ENCODE measurements at places on chromosomes 5 and 9.

DNA sequence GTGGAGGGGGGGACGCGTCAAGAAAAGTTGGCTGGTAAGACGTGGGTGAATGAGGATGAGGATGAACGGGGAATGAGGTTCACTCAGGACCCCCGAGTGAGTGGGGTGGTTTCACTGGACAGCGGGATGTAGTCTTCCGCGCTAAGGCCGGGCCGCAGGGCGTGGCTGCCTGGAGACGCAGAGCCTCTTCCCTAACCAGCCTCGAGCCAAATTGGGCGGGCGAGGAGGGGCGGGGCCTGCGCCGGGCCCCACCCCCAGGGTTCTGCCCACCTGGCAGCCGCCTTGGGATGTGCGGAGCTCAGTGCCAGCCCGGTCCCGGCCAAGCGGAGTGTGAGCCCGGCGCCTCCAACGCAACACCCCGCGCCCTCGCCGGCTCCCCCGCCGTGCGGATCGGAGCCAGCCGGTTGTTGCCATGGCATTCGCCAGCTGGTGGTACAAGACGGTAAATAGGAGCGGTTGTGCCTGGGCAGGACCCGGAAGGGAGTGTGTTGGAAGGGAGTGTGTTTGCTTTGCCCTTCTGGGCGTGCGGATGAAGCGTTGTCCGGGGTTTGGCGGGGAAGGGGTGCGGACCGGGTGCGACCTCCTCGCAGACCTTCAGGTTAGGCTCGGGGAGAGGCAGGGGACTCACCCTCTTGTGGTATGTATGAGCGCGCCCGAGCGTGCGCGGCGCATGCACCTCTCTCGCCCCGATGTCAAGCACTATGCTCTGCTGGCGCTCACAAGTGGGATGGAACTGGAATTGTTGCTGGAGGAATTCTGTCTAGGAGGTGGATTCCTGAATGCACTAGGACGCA, 746 bp downstream of the CAST start:
- DNase-seq = peak; percentile 91

DNA sequence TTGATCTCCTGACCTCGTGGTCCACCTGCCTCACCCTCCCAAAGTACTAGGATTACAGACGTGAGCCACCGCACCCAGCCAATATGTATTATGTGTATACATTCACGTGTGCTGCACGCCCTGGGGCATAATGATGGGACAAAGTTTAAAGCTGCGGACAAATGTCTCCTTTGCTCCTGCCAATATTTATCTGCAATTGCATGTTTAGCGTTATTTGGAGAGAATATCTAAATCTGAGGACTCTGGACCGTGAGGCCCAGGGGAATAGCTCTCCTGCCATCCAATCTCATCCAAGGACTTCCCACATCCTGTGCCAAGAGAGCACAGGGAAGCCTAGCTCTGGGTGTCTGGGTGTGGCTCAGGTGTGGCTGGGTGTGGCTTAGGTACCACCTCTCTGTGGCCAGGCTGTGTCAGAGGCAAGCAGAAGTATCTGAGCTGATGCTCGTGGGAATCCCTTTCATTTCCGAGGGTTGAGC, 6.9 kb upstream of the BOD1 start:
- no peak for DNase-seq

DNA sequence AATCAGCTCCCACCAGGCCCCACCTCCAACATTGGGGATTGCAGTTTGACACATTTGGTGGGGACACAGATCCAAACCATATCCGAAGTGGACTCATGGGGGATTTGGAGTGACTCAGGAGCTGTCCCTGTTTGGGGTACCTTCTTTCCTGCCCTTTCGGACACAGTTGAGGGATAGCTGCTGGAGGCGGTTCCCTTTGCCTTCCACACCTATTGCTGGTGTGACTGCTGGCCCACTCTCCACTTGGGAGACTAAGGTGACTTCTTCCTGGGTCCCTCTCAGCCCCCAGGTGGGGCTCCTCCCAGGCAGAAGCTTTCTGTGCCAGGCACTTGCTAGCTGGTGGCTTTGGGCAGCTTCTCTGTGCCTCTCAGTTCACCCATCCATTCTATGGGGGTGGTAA, 26.6 kb downstream of the LAMC3 start:
- DNase-seq = no peak

- no peak for DNase-seq
Measured at GRCh38 chr5:100970646-100971255, 67.7 kb upstream of the ST8SIA4 start.

DNA sequence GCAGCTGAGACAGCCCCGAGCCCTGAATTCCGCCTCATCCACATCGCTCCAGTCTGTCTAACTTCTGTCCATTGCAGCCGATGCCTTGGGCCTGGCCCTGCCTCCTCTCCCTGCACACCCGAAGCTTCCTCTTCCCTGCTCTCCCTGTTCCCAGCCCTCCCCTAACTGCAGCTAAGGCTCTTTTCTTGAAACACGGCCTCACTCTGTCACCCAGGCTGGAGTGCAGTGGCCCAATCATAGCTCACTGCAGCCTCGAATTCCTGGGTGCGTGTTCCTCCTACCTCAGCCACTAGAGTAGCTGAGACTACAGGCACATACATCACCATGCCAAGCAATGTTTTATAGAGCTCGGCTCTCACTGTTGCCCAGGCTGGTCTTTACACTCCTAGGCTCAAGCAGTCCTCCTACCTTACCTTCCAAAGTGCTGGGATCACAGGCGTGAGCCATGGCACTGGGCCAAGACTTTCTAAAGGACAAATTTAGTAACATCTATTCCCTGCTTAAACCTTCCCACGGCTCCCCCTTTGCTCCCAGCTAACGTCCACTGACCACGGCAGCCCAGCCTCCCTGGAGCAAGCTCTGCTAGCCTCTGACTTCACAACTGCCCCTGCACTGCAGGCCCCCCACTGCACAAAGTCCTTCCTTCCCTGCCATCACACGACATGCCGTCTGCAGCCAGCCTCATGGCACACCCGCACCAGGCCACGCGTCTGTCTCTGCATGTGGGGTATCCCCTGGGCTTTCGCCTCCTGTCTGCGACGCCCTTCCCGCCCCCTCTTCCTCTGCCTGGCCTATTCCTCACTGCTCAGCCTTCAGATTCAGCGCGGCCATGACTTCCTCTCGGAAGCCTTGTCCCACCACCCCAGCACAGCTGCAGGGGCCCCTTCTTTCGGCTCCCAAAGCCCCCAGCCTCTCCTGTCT, 28.6 kb downstream of the LAMC3 start:
- no peak for DNase-seq

DNA sequence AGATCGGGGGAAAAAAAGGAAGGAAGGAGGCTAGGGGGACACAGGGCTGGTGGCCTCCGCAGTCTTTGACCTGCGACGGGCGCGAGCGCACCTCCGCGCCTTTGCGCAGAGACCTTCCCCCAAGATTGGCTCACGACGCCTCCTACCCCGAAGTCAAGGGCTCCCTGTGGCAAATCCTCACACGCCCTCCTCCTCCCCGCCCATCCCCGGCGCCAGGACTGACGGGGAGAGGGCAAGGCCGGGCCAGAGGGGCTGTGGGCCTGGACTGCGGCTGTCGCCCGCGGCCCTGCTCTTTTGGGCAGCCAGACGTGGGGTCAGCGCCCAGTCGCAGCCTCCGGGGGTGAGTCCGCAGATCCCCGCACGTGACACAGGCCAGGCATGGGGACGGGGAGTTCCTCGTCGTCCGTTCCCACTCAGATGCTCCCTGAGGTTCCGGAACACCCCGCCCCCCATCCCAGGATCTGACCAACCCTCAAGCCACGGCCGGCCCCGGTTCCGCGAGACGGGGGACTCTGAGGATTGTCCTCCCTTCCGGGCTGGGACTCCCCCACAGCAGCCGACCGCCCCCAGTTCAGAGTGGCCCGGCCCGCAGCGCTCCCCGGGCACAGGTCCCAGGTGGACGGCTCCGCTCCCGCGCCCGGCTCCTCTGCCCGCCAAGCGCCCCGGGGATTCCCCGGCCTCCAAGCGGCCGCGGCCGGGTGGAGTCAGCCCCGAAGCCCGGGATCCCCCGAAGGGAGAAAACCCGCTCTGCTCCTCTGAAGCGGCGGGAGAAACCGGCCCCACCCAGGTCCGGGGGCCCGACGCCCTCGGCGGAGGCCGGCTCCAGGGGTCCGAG, 543 bp upstream of the ANKRD33B start:
- DNase-seq = no peak

DNA sequence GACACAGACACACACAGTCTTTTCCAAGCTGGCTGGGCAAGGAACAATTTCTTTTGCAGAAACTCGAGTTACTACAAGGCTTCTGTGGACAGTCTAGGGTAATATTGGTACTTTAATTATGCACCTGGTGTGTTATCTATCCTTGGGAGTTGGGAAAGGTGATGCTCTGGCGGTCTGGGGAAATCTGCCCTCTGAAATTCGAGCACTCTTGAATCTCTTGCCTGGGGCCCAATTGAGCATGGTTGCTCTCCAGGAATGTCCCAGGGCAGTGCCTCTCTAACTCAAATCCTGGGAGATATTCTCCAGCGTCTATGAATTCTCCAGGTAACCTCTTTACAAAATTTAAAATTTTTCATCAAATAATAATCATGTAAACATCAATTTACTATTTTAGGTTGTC, 69.3 kb downstream of the KCNIP1 start:
- no peak for DNase-seq

GRCh38 chr5:151081431-151082281, 822 bp upstream of the TNIP1 start:
- no peak for DNase-seq

DNA sequence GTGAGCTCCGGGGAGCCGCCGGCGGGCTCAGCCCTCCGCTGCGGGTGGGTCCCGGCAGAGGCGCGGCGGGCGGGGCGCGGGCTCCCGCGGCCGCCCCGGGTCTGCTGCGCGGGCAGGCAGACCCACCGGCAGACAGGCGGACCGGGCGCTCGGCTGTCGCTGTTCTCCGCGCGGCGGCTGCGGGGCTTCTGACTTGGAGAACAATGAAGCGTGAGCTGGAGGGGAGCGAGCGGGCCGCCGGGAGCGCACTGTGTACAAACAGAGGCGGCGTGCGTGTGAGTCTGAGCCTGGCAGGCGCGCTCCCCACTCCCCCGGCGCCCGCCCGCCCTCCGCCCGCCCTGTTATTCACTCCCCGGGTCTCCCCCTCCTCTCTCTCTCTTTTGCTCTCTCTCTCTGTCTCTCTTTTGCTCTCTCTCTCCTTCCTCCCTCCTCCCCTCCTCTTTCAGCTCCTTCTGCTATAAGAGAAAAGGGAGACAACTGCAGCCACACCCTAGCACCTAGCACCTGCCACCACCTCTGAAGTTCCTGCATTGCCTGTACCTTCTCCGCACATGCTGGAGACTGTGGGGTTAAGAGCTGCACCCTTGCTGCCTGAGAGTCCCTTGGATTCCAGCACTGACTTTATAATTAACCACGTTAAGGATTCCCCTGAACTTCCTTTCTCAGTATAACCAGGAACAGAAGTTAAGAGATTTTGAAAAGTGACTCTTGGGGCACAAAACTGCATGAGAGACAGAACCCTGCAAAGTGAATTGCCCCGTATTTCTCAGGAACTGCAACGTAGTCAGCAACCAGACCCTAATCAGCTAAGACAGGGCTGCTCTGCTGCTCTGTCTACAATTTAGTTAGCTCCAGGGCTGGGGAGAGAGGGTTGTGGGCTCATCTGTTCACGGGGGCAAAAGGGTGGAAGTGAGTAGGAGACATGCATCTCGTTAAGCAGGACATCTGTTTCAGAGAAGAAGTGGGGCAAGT, at the start of gene EDIL3:
Gene EDIL3 (minus strand): TSS at position 277 of the 972 bp plus-strand sequence. CDS start 506 bp downstream, outside the sequence.
- no peak for DNase-seq

- no peak for DNase-seq
Measured at GRCh38 chr9:114677418-114677817, 4.6 kb downstream of the TEX48 start.

- DNase-seq = no peak
Measured at GRCh38 chr5:9774472-9775079, 144.4 kb upstream of the TAS2R1 start.

- no peak for DNase-seq
Measured at GRCh38 chr9:99365233-99365980, 143.3 kb downstream of the SEC61B start.
